Fibroblast of skin of right biceps (primary cell): ENCODE measurements at places on chromosomes 7 and 10.

GRCh38 chr7:32152576-32152975 lies 82.4 kb upstream of the PDE1C start:
- DNase-seq = no peak

DNA sequence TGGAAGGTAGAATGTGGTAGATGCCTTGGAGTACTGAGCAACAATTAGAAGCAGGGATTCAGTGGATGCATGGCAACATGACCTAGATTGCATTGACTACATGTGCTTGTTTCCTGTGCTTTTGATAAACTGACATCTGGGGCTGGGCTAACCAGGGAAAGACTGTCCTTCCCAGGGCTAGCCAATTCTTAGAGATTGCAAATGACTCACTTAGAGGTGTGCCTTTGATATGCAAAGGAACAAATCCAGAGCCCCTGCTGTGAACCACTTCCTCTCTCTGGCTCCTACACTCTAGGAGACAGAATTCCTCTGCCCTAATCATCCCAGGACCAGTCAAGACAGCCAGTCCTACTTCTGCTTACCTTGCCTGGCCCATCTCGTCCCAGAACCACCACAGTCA lies 651.5 kb downstream of the LRMDA start:
- peak; percentile 85 for DNase-seq

- DNase-seq = peak; percentile 23
Measured at GRCh38 chr10:109773288-109774120, 149.8 kb downstream of the XPNPEP1 start.

- DNase-seq = no peak
Measured at GRCh38 chr10:26770069-26770468, 72.6 kb downstream of the PDSS1 start.

DNA sequence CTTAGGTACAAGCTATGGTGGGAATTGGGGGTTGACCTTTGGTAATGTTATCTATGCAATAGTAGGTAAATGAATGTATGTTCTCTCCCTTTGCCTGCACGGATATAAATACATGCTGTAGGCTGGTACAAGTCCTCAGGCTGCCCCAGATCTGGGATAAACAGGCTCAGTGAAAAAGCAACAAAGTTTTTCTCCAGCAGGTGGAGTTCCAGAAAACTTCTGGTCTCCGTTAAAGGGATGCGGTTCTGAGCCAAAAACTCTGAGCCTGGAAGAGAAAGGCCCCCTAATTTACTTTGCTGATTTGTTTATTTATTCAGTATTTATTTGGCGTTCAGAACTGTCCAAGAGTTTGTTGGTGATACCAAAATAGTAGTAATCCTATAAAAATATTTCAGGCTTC lies 204.7 kb downstream of the ADRA2A start:
- peak; percentile 1 for DNase-seq

DNA sequence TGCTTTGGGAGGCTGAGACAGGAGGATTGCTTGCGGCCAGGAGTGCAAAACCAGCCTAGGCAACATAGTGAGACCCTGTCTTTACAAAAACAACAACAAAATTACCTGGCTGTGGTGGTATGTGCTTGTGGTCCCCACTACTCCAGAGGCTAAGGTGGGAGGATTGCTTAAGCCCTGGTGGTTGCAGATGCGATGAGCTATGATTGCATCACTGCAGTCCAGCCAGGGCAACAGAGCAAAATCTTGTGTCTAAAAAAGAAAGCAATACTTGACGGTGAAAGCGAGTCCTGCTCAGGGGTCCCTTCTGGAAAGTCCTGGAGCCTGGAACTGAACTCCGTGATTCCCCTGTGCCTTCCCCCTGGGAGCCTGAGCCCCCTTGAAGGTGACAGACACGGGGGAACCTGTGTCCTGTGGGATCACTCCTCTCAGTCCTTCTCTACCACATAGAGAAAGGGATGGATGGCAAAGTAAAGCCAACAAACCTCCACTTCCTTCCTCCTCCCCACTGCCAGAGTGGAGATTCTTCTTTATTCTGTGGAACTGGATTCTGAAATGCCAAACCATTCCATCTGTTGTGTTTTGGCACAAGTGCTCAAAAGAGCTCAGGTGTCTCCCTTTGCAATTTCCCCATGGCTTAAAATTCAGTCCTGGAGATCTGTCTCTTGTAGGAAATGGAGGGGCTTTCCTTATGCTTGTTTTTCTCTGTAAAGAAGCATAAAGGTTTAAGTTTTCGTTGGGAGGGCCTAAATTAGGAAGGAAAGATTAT lies 50.6 kb downstream of the KIAA1217 start:
- DNase-seq = peak; percentile 13

DNA sequence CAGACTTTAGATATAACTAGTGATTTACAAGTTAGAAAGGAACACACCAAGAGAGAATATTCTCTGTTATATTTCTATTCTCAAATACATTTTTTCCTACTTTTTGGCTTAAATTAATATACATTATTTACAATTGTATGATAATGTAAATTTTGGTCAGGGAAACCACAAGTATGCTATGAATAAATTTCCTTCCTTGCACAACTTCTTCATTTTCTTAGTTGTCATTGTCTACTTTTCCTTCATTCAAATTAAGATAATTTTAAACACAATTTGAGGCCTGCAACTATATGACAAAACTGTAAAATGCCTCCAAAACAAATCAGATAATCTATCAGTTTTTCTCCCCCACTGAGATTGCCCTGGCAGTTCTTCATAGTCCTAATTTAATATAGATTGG lies 131.3 kb downstream of the CDK14 start:
- DNase-seq = no peak

GRCh38 chr7:43618073-43618472 lies 35.2 kb downstream of the STK17A start:
- no peak for DNase-seq

DNA sequence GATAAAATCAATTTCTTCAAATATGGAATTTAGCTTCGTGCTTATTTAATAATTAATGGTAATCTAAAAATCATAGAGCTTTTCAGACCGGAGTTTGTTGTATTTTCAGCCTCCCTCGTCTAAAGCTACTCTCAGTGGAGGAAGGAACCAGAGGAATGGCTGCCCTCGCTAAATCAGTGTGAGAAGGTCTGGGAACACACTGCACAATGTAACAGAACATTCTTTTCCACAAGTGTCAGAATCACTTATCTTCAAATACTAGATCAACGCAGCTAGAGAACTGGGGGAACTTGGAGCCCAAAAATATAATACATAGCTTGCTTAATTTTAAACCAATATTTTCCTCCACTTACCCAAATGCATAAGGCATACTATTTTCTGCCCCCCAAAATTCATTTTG lies 148.5 kb downstream of the MTERF1 start:
- DNase-seq = no peak

- DNase-seq = peak; percentile 19
Measured at GRCh38 chr10:118590334-118590733, 5.1 kb downstream of the PRLHR start.

DNA sequence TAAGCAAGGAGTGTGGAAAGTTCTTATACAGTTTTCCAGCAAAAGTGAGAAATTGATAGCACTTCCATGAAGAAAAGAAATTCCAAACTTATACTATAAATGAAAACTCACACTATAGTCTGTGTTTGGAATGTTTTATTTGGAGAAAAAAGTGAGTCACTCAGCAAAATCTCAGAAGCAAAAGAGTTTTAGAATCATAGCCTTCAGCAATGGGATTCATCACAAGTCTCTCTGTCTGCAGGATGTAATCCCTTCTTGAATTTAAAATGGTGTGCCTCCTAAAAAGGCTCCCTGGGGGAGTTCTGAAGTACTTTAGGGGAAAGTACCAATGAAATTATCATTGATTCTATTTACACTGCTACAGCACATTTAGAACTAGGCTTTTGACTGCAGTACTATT lies 756.4 kb downstream of the XPNPEP1 start:
- no peak for DNase-seq

- no peak for DNase-seq
Measured at GRCh38 chr10:58700591-58700990, 187.9 kb downstream of the BICC1 start.

- DNase-seq = no peak
Measured at GRCh38 chr7:27779873-27780272, 39.9 kb downstream of the TAX1BP1 start.

DNA sequence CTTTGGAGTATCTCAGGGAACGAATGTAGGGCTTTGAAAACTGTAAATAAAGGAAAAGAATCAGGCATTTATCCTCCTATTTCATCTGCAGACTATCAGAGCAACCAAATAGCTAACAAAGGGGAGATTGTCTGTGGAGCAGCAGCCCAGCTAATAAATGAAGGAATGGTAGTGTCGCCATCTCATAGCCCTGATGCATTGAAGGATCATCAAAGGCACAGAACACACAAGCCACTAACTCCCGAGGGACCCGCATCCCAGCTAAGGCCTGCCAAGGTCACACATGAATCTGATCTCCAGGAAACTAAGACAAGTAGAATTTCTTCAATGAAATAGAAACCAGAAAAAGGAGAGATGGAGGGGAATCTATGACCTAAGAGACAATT lies 38.2 kb downstream of the CALML5 start:
- DNase-seq = peak; percentile 40

- DNase-seq = peak; percentile 40
Measured at GRCh38 chr7:133699386-133699785, 427.8 kb upstream of the LRGUK start.

DNA sequence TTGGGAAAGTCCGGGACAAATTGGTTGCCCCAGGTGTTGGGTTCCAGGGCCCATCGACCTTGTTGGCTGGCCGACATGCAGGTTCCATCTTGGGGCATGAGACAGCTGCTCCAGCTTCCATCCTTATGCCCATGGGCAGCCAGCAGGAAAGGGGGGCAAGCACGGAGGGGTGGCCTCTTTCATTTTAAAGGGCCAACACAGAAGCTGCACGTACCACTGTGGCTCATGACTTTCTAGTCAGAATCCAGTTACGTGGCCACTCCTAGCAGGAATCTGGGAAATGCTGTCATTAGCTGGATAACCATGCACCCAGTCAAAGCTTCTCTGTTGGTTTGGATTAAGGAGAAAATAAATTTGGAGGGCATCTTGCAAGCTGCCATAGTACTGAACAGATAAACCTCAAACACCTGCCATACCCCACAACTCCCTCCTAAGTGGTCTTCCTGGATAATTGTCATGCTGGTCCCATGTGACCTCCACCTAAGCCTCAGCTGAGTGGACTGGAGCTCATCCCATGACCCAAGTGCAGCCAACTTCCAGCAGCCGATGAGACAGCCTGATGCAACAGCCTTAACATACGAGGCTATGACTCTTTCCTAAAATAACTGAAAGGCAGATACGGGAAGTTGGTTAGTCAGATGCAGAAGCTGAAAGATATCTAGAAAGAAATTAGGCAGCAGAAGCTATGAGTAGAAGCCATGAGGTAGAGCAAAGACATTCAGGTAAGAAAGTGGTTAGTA lies 21.4 kb upstream of the GSDME start:
- DNase-seq = peak; percentile 88

GRCh38 chr7:115153176-115153575 lies 231.3 kb downstream of the MDFIC start:
- DNase-seq = no peak

GRCh38 chr7:115724400-115725056 lies 306.0 kb downstream of the TFEC start:
- DNase-seq = no peak

GRCh38 chr7:24707988-24708615 lies 49.2 kb downstream of the GSDME start:
- DNase-seq = peak; percentile 34

GRCh38 chr7:6294839-6295238 lies 22.4 kb upstream of the CYTH3 start:
- peak; percentile 31 for DNase-seq

GRCh38 chr7:106818736-106819135 lies 46.3 kb upstream of the PIK3CG start:
- peak; percentile 46 for DNase-seq

- DNase-seq = no peak
Measured at GRCh38 chr10:116451711-116452337, 24.2 kb downstream of the PNLIPRP3 start.

GRCh38 chr7:81743665-81744064 lies 26.2 kb downstream of the HGF start:
- no peak for DNase-seq

DNA sequence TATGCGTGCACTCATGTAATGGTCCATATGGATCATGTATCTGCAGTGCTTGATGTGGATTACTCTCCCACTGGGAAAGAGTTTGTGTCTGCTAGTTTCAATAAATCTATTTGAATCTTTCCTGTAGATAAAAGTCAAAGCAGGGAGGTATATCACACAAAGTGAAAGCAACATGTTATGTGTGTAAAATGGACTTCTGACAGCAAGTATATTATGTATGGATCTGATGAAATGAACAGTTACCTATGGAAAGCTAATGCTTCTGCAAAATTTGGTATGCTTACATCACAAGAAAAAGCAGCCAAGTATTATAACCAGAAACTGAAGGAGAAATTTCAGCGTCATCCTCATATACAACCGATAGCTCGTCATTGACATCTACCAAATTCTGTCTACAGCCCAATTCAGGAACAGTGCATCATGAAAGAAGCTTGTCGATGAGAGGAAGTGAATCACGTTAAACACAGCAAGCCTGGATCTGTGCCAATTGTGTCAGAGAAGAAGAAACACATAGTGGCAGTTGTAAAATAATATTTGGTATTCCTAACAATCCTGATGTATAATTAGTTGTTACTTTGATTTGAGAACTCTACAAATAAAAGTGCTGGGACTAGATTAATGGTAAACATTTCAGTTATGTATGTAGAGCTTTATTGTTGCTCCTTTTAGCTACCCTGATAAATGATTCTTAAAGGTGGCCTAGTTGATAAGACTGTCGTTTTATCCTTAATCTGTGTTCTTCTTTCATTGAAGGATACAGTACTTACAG lies 14.2 kb upstream of the SYPL1 start:
- peak; percentile 89 for DNase-seq

DNA sequence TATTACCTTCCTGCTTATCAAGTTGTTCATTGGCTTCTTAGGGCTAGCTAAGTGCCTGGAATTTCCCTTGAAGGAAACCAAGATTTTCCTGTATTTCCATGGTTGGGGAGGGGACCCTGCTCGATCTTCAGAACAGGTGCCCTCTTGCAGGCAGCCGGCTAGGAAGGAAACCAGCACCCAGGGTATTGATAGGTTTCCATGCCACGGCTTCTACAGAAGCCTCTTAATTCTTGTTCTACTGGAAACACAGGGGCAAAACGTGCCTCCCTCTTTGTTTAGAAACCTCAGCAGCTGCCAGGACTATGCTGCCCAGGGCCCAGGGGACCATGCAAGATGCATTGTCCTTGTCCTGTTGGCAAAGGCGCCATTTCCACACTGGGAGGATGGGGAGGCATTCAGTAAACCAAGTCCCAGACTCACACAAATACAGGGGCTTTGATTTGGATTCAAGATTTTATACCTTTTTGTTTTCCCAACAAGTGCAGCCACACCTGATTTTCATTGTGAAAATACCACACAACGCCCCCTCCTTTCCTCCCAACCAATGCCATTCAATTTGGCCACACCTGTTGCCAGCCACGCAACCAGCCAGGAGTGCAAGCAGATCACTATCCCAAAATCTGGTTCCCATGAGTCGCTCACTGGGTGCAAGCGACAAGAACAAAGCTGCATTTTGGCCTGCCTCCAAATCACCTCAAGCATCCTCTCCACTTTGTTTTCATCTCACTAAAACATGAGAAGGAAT lies 29.6 kb downstream of the C10orf71 start:
- DNase-seq = no peak
